ENCODE measurements at places on chromosomes 11 and 22. TPM values are rescaled to one million over a fixed set of nuclear protein-coding genes. Genes with fewer than 3 reads are reported as not detected.

The MRPL48 gene
- total RNA-seq, result 46.4 TPM

The FDXACB1 gene
- total RNA-seq, result 3.4 TPM

The B4GAT1 gene
- 41.0 TPM for total RNA-seq

The KRTAP5-10 gene
- total RNA-seq, result not detected

The CHRM4 gene
- under 0.01 TPM for total RNA-seq

The C11orf87 gene
- not detected for total RNA-seq

The OR8G5 gene
- not detected for total RNA-seq

The FADD gene
- 32.1 TPM for total RNA-seq

The OR51B5 gene
- total RNA-seq, result not detected

The OR10A4 gene
- total RNA-seq, result not detected

The CACNA1I gene
- not detected for total RNA-seq

The MRGPRE gene
- not detected for total RNA-seq

The FOLR1 gene
- not detected for total RNA-seq

The MS4A4A gene
- total RNA-seq, result not detected
